Stimulated activated CD4-positive, alpha-beta T cell treated with anti-CD3 and anti-CD28 coated beads, Interleukin-2, amount 100 ng/mL, for 24 hours (primary cell): ENCODE measurements at places on chromosomes 16 and 17.

GRCh38 chr17:57902800-57903759, 52.1 kb downstream of the CUEDC1 start:
- no peak for DNase-seq

- DNase-seq, result no peak
These were observed 4.5 kb downstream of the ARHGDIA start for GRCh38 chr17:81866440-81867169.

DNA sequence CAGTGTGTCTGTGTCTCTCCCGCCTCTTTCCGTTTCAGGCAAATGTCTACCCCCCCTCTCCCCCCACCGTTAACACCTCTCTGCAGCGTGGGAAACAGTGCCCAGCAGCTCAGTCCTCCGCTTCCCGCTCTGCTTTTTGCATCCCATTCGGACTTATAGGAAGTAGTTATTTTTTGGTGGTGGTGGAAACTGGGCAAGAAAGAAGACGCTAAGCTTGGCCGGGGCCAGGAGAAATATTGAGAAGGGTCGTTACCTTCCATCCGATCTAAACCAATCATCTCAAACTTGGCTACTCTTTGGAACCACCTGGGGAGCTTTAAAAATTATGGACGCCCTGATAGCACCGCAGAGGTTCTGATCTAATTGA, 499 bp upstream of the HLF start:
- DNase-seq, result no peak

GRCh38 chr16:85152414-85153030, 40.2 kb upstream of the CIBAR2 start:
- no peak for DNase-seq

DNA sequence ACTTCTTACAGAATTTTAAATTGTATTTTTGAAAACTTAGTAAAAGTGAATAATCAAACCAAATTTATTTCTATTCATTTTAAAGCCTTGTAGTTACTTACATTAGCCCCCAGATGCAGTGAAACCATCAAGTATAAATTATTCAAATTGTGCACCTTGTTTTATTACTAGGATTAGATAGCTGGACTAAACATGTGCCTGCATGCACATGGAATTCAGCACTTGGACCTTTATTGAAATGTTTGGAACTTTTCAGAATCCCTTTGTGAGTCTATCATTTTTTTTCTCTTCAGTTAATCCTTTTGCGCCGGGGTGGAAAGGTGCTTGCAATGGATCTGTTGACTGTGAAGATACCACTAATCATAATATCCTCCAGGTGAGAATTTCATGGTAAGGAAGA, 4.7 kb downstream of the ZPBP2 start:
- no peak for DNase-seq

DNA sequence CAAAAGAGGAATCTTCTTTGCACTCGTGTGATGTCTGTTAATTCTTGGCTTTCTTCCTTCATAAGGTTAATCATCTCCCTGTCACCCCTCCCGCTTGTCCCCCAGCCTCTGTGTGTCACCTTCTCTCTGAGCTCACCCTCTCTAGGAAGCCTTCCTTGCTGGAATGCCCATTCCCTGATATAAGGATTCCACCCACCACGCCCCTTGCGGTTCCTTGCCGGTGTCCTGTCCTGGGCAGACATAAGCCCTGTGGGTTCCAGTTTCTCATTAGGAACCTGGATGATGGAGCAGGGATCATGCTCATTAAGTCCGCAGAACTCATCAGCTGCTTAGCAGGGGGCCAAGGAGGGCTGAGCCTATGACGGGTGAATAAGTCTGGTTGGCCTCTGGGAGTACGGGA, 559.3 kb downstream of the MAF start:
- no peak for DNase-seq

GRCh38 chr16:46733319-46733830, 14.8 kb downstream of the MYLK3 start:
- DNase-seq, result no peak

DNA sequence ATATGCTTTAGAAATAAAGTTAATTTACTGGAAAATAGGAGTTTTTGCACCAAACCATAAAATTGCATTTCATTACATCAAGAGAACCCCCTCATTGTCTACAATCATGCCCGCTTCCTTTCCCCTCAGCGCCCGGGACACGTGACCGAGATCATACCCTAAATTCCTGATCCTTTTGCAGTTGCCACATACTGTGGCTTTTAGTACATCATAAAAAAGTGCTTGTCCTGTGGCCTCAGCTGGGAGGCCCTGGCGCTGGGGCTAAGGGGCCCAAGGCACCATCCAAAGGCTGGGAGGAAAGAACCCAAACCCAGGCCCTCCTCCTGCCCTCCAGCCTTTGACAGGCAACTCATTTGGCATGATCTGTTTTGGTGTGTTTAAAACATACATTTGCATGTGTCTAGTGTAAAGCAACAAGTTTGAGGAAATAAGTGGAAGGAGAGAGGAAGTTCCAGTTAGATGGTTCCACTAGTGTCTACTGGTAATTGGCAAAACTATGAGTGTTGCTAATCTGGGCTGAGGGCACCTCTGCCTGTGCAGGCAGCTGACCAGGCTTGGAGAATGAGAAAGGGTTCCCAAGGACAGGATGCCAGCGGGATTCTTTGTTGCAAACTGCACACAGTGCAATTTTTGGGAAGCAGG, 6.0 kb downstream of the CDK5R1 start:
- no peak for DNase-seq
